GM12878 (cell line): ENCODE measurements at places on chromosomes 6 and 20. TPM values are rescaled to one million over a fixed set of nuclear protein-coding genes. Genes with fewer than 3 reads are reported as not detected.

The OR2H1 gene
- total RNA-seq = not detected in 2 replicates

The LTA gene
- total RNA-seq = 69.8 and 72.5 TPM in 2 replicates

The GJA10 gene
- not detected in 2 replicates for total RNA-seq

The LY6G6C gene
- not detected in 2 replicates for total RNA-seq

The ATP6V1G2 gene
- total RNA-seq = 2.5 and 3.5 TPM in 2 replicates
